T-cell (primary cell): ENCODE measurements at places on chromosomes 5 and 9.

DNA sequence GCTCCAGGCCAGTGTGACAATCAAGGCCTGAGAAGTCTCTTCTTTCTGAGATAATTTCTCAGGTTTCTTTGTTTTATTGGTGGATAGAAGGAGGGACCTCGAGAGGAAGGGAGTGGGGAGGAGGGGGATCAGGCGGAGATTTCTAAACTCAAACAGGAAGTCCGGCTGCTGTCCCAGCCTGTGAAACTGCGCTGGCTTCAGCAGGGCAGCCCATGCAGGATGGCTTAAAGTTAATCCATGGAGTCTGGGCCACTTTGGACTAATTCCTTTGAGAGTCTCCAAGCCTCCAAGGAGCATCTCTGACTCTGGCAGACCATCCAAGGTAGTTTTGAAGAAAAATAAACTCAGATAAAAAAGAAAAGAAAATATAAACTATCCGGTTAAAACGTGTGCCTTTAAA is 378.5 kb downstream of the MLLT3 start:
- no peak for DNase-seq

DNA sequence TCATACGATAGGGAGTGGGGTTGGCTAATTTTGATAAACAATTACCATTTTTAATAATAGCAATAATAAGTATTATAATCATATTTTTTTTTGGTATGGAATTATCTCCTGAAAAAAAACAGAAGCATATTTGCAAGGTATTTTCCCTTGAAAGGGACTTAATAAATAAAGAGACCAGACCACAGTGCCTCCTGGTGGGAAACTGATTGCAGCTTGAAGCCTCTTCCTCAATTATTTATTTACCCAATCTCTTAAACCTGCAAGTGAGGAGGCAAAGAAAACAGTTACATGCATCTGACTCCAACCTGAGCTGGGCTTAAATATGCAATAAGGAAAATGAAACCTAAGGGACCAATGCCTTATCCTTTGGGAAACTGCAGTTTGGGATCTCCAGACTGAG is 388.1 kb upstream of the ACO1 start:
- DNase-seq: no peak

DNA sequence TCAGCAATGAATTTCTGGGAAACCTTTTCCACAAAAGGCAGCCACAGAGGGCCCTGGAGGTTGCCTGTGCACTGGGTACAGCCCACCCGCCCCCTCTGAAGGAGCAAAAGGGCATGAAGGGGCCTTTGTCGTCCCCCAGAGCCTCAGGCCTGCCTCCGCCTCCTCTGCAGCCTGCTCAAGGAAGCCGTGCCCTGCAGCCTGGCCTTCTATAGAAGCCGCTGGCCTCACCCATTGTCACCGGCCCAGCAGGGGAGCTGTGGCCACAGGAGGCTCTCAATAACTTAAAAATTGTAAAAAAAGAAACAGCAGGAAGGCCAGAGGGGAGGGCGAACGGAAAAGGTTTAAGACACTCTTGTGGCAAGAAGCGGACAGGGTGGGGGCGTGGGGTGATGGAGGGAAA is 213.3 kb downstream of the IRX2 start:
- DNase-seq: no peak

GRCh38 chr5:103259705-103260355 is 1.3 kb downstream of the MACIR start:
- no peak for DNase-seq

GRCh38 chr9:81578606-81579005 is 110.7 kb downstream of the TLE1 start:
- DNase-seq: no peak

- DNase-seq: no peak
Observed at GRCh38 chr9:38047301-38048251, 21.5 kb downstream of the SHB start.

- DNase-seq: no peak
Observed at GRCh38 chr5:170121321-170121720, 15.6 kb downstream of the FOXI1 start.

- DNase-seq: no peak
Observed at GRCh38 chr9:114016629-114017423, 61.3 kb downstream of the AMBP start.

DNA sequence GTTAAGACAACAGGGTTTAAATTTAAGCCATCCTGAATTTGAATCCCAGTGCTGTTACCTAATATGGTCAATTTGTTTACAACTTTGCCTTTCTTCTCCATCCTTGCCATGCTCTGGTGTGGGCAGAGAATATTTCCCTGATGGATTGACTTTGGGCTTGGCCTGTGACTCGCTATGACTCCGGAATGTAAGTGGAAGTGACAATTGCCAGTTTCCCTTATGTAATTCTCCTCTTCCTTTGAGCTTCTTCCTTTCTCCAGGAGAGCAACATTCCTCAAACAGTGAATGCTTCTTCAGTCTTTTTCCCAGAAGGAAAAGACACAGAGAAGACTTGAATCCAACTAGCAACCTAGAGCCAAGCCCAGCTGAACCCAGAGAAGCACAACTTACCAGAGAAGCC is 159.1 kb downstream of the LURAP1L start:
- DNase-seq: no peak

- DNase-seq: no peak
Observed at GRCh38 chr5:158461240-158461854, 602.4 kb upstream of the CLINT1 start.

DNA sequence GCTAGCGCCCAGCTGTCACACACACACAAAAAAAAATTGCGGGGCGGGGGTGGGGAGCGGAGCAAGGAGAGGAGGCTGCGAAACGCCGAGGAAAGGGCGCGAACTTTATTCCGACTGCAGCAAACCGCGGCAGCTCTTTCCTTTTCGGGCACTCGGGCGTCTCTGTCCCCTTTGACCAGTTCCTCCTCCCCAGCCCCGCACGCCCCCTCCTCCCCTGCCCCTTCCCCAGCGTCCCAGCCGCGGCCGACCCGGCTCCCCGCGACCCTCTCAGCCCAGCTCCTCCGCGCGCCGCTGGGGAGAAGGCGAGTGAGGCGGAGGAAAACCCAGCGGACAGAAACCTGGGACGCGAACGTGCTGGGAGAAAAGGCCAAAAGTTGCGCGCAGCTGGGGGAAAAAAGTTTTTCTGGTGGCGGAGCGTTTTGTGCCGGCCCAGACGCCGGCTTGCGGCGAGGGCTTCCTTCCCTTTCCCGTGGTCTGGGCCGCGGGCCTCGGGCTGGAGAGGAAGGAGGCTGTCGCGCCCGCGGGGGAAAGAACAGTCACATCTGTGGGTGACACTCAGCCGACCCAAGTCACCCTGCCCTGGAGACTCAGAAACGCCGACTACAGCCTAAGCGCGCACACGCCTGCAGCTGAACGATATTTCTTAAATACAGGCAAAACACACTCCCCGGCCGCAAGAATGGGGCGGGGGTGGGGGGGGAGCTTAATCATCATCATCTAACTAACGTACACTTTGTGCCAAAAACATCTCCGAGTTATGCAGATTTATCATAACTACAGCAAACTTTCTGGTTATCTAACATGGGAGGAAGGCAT is 1.1 kb upstream of the BNC2 start:
- DNase-seq: no peak

GRCh38 chr5:5460311-5460710 is 37.8 kb downstream of the ICE1 start:
- DNase-seq: no peak

DNA sequence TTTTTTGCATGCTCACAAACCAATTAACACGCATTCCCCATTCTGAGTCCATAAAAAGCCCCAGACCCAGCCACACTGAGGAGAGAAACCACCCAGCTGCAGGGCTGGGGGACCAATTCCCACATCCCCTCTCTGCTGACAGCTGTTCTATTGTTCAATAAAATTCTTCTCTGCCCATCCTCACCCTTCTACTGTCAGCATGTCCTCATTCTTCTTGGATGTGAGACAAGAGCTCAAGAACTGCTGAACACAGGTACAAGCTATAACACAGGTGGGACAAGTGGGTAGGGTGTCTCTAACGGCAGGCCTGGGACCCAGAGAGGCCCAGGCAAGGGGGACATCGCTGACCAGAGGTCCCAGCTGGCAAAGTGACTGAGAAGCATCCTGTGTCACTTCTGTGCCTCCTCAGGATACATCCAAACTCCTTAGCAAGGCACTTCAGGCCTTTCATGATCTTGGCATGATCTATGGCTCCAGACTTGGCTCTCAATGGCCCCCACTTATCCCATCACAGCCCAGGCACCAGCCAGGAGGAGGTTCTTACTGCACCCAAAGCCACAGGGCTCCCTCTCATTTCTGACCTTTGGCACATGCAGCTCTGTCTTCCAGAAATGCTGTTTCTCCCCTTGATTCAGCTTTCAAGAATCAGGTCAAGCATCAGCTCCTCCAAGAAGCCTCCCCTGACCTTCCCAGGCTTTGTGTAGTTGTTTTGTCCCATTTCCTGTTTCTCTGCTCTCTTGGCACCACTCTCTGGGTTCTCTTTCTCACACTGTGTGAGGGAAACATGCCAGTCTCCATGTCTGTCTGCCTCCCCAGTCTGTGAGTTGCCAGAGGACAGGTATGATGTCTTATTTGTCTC is 7.3 kb upstream of the ALDH1B1 start:
- no peak for DNase-seq

- DNase-seq: no peak
Observed at GRCh38 chr5:74556631-74557595, 83.6 kb downstream of the ENC1 start.

DNA sequence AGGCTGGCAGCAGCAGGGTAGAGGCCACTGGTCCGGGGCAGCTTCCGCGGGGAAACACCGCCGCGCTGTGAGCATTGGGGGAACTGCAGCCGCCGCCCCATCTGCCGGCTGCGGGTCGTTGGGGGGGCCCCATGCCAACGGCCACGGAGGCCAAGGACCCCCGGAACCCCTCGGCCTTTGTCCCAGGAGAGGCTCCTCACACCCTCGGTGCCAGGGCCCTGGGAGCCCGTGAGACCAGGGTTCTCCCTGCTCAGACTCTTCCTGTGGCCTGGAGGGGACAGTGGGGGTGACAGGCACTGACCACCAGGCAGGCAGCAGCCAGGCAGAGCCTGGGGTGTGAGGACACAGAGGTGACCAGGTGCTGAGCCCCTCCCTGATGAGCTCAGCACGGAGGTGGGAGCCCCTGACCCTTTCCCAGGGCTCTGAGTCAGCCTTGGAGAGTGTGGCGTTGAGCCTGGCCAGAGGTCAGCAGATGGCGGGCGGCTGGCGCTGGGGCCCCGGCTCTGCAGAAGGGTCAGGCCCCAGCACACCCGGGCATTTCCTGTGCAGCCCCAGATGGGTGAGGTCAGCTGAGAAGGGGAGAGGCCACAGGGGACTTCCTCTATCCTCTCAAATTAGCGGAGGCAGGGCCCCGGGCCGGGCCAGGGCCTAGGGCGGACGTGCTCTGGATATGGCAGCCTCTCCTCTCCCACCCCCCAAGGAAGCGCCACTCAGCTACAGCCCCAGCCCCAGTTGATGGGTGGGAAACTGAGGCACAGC is 17.9 kb upstream of the EGFL7 start:
- DNase-seq: peak; percentile 70

GRCh38 chr5:168525856-168526255 is 3.2 kb upstream of the FBLL1 start:
- DNase-seq: no peak

DNA sequence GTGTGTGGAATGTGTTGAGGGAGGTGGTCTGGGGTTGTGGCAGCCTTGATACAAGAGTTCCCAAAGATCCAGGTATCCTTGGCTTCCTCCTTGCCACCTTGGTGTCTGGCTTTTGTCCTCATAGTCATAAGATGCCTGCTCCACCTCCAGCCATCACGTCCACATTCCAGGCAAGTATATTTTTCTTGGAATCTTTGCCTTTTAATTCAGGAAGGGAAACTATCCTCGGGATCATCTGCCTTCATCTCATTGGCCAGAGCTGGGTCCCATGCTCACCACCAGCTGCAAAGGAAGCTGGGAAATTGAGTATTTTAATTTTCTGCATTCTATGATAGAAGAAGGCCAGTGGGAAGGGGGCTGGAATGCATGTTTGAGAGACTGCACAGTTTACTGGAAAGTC is 186.7 kb downstream of the C9orf50 start:
- no peak for DNase-seq

DNA sequence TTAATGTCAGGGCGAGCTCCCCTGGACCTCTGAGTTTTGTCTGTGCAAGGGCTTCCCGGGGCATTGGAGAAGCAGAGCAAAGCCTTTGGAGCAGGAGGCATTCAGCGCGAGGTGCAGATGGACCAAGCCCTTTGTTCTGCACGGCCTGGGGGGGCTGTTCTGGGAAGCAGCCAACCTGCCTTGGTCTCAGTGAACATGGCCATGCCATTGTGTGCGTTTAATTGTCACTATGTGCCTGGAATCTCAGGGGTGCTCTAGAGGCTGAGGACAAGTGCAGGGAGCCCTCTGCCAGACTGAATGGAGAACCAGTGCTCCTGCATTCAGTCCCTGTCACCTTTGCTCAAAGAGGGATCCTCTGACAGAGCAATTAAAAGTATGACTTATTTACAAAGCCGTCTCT is 329.4 kb downstream of the IRX1 start:
- DNase-seq: no peak

- DNase-seq: no peak
Observed at GRCh38 chr9:127700594-127701255, 6.1 kb upstream of the CFAP157 start.

DNA sequence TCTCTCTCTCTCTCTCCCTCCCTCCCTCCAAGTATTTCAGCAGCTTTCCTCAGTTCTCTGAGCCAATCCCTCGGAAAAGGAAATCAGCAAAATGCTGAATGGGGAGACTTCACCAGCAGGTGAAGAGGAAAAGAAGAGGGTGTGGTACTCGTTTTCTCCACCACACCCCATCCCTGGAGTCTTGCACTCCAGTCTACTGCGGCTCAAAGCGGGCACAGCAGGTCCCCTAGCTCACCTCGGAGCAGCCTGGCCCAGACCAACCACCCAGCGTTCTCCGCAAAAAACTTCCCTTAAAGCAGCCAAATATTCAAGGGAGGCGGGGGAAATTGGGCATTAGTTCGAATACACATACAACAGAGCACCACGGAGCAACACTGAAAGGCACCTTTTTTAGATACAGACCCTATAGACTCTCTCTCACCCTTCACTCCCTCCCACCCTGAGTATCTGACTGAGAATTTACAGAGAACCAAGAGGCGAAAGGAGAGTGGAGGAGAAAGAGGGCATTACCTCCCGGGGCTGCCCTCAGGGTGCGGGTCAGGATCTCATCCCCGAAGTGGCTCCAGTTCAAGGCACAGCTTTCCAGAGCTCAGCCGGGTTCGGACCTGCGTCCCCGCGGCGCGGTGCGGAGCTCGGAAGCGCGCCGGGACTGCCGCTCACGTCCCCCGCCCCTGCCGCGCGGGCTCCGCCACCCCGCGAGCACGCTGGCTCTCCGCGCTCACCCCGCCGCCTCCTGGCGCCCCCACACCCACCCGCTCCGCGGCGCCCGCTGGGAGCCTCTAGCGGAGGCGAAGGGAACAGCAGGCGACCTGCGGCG is 1638.5 kb upstream of the C9orf72 start:
- no peak for DNase-seq

DNA sequence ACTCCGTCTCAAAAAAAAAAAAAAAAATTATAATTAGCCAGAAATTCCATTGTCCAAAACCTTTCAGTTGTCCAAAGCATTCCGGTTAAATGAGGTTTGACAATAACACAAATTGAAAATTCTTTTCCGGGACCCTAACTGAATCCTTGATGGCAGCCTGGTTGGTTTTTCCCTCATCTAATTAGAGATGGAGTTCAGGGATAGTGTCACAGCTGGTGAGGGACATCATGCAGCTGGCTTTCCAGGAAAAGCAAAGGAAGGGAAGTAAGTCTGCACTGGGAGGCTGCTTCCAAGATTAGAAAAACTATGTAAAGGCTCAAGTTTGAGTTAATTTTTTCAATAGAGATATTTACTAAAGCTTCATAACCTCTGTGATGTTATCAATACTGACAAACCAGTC is 195.4 kb downstream of the ADAMTS12 start:
- DNase-seq: no peak
